AG04449 (cell line): ENCODE measurements at places on chromosomes 11 and 22.

GRCh38 chr11:118876286-118876685 lies 7.4 kb upstream of the CXCR5 start:
- no peak for DNase-seq

DNA sequence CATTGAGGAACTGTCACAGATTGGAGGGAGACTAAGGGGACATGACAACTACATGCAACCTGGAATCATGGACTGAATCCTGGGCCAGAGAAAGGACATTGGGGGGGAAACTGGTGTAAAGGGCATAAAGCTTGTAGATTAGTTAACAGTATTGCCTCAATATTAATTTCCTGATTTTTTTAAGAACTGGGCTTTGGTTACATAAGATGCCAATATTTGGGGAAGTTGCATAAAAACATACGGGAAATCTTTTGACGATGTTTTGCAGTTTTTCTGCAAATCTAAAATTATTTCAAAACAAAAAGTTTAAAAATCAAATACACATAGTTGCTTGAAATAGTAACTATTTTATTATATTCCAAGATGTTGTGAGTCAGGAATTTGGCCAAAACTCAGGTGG lies 2.9 kb upstream of the FOLR3 start:
- DNase-seq = no peak

GRCh38 chr11:86632499-86633269 lies 39.7 kb downstream of the ME3 start:
- peak; percentile 85 for DNase-seq

GRCh38 chr22:22369964-22370270 lies 125.3 kb downstream of the VPREB1 start:
- no peak for DNase-seq

DNA sequence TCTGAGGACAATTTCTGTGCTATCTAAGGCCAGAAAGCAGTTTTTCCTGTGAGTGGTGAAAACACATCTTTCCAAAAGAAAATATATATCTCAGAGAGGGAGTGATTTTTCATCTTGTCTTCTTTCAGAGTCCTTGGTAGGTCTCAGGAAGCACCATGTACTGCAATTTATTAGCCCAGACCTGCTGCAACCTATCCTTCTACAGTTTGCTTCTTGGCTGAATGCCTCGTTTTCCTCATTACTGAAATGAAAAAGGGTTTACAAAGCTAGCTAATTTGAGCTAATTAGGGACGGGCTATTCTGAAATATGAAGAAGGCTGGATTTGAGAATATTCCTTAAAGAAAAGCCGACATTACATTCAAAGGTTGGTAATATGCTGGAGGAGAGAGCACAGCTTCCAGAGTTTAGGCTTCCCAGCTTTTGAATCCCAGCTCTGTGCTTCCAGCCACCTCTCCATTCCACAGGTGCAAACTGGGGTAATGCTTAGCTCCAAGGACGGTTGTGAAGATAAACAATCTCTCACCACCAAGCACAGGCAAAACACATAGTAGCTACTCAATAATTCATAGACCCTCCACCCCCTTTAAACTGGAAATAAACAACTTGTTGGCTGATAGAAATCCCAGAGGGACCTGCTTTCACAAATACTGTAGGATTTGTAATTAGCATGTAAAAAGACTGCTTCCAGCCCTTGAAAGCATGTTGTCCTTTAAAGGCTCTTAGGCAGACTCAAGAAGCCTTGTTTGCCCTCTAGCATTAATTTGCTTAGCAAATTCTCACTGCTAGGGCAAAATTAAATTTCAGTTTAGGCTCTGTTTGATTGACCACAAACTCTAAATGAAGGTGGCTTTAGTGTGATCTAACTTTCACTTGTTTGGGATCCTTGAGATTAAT lies 24.5 kb upstream of the SESN3 start:
- no peak for DNase-seq

GRCh38 chr11:59558270-59558643 lies 46.9 kb downstream of the OR4D9 start:
- DNase-seq = no peak

GRCh38 chr11:71246559-71246958 lies 5.8 kb downstream of the SHANK2 start:
- DNase-seq = no peak

DNA sequence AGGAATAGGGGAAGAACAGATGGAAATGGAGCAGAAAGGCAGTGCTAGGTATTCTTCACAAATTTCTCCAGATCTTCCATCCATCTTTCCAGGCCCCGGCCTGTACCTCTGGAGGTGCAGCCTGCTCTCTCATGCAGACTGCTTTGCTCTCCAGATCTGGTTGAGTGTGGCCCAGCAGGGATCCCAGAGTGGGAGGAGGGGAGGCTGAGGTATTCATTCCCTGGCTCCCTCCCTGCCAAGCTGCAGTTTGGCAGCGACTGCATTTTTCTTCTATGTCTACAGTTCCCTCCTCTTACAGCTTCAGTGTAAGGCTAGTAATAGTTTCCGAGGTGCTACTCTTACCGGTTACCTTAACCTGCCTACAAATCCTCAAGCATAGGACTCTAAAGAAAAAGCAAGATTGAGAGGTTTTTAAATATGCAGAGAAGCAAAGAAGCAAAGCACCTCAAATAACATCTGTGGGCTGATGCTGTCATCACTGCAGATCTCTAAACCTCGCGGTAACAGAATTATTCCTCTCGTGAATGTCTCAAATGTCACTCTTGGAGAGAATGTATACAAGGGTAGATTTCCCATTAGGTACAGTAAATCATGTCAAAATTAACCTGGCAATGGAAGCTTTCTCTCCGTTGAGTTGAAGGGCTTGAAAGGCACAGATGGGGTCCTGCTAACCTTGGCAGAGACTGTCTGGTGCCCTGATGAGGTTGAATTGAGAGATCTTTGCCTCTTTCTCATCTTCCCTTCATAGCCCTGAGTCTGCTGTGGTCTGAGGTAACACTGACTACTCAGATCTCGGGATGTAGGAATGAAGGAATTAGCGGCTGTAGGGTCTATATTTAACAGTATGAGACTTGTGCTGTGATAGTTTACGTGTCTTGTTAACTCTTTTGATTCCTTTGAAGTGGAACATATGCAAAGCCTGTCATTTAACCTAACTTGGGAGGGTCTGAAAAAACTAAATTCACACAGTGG lies 297.9 kb upstream of the C11orf87 start:
- DNase-seq = peak; percentile 16
